AG10803 (cell line): ENCODE measurements at places on chromosomes 4 and X.

GRCh38 chr4:68658672-68659071 is 11.8 kb downstream of the UGT2B15 start:
- DNase-seq, result no peak

DNA sequence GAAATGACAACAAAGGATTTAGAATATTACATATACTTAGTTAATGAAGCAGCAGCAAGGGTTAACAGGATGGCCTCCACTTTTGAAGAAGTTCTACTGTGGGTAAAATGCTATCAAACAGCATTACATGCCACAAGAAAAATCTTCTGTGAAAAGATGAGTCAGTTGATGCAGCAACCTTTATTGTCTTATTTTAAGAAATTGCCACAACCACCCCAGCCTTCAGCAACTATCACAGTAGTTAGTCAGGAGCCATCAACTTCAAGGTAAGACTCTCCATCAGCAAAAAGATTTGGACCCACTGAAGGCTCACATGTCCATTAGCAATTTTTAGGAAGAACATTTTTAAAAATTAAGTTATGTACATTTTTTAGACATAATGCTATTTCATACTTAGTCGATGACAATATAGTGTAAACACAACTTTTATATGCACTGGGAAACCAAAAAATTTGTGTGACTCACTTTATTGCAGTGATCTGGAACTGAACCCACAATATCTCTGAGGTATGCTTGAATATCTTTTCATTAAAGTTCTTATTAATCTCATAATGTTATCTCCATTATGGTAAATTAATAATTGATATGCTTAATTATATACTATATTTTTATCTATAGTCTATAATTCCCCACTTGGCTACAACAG is 81.2 kb downstream of the SPCS3 start:
- DNase-seq, result peak; percentile 79

- no peak for DNase-seq
Observed at GRCh38 chr4:188374871-188375270, 235.6 kb downstream of the TRIML1 start.

- DNase-seq, result no peak
Observed at GRCh38 chr4:42676066-42676951, 19.4 kb upstream of the ATP8A1 start.

DNA sequence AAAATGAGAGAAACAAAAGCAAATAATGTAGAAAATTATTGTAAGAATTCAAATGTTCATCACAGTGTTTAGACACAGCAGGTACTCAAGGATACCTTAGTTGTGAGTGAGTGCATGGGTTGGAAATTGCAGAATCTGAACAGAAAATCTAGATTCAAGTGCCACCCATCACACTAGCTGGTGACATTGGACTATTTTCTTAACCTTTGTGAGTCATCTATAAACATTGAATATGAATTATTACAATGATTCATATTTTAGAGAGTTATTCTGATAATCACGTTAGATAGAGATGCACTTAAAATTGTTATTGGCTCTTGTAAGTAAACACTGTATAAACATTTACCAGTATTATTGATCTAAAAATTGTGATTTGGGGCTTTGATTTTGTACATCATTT is 1113.1 kb downstream of the STIM2 start:
- DNase-seq, result no peak

DNA sequence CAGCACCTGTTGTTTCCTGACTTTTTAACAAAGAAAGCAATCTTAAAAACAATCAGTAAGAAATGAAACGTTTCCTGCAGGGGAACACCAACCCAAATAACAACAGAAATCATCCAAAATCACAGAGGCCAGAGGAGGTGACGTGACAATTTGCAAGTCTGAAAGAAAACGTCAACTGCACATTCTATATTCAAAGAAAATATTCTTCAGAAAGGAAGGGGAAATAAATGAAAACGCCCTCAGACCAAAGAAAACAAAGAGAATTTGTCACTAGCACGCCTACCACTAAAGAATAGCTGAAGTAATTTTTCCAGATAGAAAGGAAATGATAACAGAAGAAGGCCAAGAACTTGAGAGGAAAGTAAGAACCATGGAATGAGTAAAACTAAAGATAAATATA is 74.4 kb downstream of the CASP3 start:
- no peak for DNase-seq

- no peak for DNase-seq
Observed at GRCh38 chr4:4481399-4481994, 60.4 kb downstream of the STX18 start.

DNA sequence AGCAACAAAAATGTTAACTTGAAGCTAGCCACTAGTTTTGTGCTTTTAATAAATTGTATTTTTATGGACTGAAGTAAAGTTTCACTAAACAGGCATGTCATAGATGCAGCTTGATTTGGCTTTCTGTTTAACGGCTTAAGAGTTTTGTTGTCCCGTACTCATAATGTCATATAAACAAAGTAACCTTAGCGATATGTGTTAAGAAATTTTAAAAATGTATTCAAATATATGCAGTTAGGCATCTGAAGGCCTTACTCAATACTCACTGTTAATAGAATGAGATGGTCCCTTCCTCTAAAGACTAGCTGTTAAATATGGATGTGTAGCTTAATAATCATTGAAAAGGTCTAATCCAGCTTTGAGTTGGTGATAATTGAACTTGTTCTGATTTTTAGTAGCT is 1.0 kb upstream of the SCLT1 start:
- DNase-seq, result no peak

DNA sequence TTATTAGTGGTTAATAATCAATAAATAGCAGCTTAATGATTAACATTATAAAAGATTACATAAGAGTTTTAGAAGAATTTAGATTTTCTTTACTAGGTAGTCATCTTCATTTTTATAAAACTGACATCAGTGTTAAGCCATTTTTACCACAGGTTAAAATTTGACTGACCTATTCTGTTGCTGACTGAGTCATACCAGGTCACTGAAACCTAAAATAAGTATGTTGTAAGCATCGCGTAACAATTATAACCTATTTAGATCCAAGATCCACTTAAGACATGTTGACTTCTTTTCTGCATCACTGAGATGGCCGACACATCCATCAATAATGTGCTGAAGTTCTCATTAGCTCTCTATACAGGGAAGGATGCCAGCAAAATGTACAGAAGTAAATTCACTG is 36.7 kb downstream of the ARX start:
- DNase-seq, result no peak

- DNase-seq, result no peak
Observed at GRCh38 chr4:162408309-162408708, 244.5 kb upstream of the FSTL5 start.

- peak; percentile 37 for DNase-seq
Observed at GRCh38 chrX:23904096-23904495, 3.6 kb downstream of the APOO start.

GRCh38 chr4:160983035-160983434 is 1180.8 kb downstream of the FSTL5 start:
- DNase-seq, result no peak

- no peak for DNase-seq
Observed at GRCh38 chrX:31931225-31931624, 859.4 kb upstream of the FTHL17 start.

- DNase-seq, result no peak
Observed at GRCh38 chr4:112119353-112119783, 25.9 kb upstream of the FAM241A start.

GRCh38 chr4:168527560-168527959 is 30.7 kb downstream of the PALLD start:
- DNase-seq, result no peak

DNA sequence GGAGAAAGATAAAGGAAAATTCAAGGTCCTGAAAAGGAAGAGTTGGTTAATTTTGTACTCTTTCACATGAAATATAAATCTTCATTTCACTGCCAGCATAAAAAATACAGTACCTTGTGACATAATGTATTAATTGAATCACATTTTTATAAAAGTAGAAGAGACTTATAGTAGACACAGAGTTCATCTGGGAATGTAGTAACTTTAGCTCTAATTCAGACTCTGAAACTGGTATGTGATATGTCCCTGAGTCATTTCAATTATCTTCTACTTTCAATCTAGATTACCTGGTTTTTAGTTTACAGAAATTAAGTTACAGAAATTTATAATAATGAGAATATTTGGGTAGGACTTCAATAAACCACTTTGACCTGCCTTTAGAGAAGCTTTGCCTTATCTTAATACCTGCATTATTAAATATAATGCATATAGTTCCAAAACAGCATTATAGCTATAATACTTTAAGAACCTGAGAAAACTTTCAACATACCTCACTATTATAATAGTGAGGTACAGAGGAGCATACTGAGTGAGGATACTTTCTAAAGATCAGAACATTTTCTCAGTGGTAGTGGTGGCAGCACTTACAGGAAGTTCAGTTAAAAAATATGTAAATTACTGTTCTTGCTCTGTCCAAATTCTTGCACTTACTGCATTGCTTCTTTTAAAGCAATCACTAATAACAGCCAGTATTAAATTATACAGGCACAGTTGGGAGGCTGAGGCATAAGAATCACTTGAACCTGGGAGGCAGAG is 11.2 kb downstream of the NEK1 start:
- no peak for DNase-seq

DNA sequence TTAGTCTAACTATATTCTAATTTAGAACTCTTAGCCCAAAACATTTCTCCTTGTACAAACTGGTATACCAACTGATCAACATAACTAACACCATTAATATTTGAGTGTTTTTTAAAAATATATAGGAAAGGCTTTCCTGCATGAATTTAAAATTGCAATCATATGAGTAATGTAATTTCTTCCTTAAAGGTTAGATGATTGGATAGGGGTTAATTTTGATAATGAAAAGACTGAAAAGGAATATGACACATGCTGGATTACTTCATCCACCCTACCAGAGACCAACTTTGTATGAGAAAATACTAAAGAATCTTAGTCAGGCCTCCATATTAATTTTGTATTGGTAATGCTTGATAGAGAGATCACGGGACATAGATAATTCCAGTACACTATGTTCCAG is 25.1 kb upstream of the PLS3 start:
- DNase-seq, result no peak

DNA sequence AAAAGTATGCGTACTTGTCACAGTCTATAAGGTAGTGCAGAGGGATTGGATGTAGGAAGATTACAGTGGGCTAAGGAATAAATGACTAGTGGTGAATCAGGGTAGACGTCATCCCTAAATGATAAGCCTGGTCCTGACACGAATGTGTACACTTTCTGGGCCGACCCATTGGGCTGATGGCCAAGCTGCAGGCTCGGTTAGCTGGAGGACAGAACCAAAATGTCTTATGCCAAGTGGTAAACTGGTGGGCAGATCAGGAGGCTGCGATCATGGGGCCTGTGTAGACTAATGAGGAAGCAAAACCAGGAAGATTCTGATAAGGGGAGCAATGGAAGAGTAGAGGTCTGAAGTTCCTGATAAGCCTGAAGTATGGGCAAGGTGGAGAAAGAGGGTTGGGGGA is 272.8 kb upstream of the GATB start:
- no peak for DNase-seq

- DNase-seq, result no peak
Observed at GRCh38 chr4:102641793-102642192, 119.0 kb downstream of the MANBA start.

GRCh38 chrX:74797338-74797887 is 127.8 kb downstream of the NEXMIF start:
- DNase-seq, result no peak

DNA sequence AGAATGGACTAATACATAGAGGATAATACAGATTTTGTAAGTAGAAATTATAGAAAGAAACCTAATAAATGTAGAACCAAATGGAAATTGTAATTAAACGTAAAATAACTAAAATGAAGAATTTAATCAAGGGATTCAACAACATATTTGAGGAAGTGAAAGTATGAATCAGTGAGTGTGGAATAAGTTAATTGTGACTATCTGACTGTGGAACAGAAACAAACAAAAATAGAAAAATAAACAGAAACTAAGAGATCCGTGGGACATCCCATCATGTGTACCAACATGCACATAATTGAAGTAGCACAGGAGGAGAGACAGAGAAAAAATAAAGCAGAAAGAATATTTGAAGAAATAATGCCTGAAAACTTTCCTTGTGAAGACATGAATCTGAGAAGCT is 208.6 kb upstream of the TACR3 start:
- DNase-seq, result no peak

DNA sequence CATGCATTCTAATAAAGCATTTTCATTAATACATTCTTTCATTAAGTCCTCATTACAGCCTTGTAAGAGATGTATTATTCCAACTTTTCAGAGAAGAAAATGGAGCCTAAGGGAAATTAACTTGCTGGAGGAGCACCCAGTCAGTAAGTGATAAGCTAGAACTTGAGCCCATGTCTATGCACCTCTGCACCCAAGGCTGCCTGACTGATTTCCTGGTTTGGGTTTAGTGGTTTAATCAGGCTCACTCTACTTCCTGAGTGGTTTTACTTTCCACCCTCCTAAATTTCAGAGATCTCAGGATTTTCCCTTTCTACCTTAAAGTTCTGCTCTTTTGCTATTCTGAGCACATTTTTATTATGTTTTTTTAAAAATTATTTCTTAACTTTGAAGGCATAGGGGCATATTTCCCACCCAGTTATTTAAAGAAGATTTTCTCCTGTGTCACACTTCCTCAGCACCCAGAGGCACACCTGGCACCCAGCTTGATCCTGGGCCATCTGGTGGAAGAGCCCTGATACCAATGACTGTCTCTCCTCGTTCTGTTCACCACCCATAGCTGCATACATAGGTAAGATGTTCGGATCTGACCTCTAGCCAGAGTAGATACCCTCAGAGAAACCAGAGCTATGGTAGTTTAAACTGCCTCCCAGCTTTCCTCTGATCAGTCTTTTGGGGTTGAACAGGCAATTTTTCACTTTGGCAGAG is 10.4 kb downstream of the CORIN start:
- no peak for DNase-seq
